ENCODE measurements at places on chromosomes 6 and 20.

DNA sequence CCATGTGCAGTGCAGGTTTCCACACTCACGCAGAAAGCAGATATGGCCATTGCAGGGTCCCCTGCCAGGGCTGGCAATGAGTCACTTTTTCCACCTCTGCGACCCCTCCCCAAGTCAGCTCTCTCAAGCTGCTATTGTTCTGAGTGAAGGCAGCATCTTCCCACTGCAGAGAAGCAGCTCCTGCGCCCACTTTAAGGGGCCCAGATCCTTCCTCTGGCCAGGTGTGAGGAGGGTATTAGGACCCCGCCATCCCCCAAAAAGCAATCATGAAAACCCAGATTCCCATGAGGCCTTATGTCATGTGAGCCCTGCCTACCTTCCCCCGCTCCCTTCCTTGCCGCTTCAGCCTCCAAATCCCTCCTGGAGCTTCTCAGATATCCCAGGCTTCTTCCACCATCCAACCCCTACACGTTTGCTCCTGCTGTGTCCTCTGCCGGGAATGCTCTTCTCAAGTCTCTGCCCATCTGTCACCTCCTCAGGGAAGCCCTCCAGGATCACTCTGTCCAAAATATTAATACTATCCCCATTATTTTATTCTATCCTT, 220.3 kb downstream of the NFATC2 start:
- DNase-seq: no peak

- DNase-seq: no peak
These were observed 192.0 kb upstream of the PLN start for GRCh38 chr6:118356054-118356453.

GRCh38 chr20:36301359-36302119, 4.6 kb upstream of the DLGAP4 start:
- no peak for DNase-seq

GRCh38 chr20:15930311-15931305, 642.6 kb downstream of the KIF16B start:
- peak; percentile 62 for DNase-seq

DNA sequence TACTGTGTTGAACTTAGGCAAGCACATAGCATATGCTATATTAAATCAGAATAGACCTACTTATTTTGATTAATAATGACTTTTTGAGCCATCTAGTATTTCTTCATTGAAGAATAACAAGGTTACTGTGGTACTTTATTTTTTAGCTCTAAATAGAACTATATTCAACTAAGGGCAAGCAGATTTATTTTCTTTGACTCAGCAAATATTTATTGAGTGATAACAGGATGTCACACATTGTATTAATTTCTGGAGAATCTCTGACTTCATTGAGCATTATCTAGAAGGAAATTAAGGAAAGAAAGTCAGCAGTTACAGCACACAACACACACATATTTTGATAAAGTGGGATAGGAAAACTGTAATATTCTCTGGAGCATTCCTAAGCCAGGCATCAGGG, 407.4 kb downstream of the CD109 start:
- no peak for DNase-seq

GRCh38 chr6:168571268-168571667, 130.3 kb downstream of the SMOC2 start:
- no peak for DNase-seq

DNA sequence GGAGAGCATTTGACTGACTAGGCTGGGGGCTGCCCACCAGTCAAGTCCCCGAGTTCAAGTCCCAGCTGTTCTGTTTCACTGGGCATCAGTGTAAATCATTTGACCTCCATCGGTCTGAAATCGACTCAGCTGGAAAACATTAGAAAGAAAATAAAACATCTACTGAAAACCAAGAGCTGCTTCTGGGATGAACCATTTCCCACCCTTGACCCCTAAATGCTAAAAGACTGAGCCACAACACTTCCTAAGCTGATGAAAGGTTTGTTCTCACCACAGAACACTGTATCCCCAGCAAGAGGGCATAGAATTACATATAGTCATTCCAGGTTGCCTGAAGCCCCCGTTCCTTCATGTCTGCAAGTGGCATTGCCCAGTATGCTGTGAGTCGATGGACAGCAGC, 237.0 kb upstream of the TAB2 start:
- peak; percentile 42 for DNase-seq

- no peak for DNase-seq
These were observed 1.5 kb downstream of the FAM135A start for GRCh38 chr6:70414813-70415212.

DNA sequence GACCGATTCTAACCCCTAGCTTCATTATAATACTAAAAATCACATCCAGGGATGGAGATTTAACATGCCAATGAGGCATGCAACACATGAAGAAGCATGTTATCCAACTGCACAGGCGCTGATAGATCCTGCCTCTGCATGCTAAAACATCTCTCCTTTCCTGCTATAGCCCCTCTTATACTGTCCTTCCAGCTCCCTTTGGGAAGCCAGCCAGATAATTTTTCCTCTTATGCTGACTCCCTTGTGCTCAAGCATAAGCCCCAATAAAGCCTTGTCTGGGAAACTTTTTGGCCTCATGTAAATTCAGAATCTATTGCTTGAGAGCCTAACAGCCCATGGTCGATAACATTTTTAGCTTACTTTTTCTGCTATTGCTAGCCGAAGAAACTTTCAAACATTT, 404.3 kb downstream of the EPM2A start:
- DNase-seq: no peak

DNA sequence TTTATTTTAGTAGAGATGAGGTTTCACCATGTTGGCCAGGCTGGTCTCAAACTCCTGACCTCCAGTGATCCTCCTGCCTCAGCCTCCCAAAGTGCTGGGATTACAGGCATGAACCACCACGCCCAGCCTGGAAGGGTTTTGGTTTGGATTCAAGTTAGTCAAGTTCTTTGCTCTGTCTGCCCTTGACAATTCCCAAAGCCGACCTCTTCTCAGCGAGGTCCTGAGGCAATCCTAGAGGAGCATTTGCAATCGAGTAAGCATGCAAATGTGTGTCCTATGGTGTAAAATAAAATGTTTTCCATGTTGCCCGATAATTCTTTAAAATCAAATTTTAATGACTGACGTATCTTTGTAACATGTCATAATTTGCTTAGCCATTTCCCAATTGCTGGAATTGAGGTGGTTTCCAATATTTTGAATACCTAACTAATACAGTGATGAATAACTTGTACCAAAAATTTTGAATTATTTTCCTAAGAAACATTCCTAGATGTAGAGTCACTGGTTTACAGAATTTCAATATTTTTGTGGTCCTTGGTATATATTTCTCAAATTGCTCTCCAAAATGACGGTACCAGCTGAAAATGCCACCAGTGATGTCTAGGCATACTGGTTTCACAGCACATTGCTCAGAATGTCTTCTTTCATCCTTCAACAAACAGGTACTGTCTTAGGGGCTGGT, 38.7 kb downstream of the GTF2H5 start:
- no peak for DNase-seq

DNA sequence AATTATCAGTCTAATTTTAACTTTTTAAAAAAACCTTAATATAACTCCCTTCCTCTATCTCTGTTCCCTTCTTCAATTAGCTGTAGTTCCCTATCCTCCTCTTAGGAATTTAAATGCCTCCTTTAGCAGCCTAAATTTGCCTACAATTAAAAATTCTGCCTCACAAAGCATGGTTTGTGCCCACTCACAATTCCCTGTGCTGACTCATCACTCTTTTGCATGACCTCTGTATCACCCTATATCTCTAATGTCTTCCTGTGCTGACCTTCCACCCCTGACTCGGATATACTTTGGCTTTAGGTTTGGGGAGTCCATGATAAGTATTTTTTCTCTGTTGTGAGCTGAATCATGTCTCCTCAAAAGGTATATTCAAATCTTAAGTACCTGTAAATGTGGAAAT, 253.6 kb downstream of the RNF144B start:
- DNase-seq: no peak

DNA sequence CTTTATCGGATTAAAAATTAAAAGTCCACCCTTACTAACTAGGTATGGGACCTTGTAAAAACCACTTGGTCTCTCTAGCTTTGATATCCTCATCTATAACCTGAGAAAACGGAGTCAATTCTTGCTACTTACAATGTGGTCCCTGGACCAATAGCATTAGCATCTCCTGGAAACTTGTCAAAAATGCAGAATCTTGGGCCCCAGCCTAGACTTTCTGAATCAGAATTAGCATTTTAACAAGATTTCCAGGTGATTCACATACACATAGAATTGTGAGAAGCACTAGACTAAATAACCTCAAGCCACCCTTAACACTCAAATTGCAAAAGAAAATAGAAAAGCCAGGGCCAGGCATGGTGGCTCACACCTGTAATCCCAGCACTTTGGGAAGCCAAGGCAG, 96.6 kb downstream of the RNGTT start:
- peak; percentile 36 for DNase-seq

GRCh38 chr6:75504465-75505222, 11.0 kb upstream of the FILIP1 start:
- DNase-seq: no peak

DNA sequence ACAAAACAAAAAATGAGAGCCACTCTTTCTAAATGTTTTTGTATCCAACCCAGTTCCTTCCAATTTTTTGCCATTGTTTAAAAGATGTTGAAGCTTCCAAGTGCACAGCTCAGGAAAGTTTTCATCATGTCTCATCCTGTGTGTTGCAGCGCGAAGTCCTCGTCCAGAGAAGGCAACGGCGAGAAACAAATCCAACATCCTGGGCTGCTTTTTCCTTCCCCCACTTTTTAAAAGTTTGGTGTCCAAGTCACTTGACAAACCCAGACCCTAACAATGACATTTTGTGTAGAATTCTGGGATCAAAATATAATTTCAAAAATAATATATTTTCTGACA, 92.3 kb downstream of the ANKRD60 start:
- no peak for DNase-seq

All from kidney tubule cell (primary cell).